ENCODE measurements at places on chromosomes 1 and 21. TPM values are rescaled to one million over a fixed set of nuclear protein-coding genes. Genes with fewer than 3 reads are reported as not detected.

S100A7 gene
- not detected for total RNA-seq

- no peak overlapping the region for H3K27ac ChIP-seq
- DNase-seq, result no peak
- H3K27me3 ChIP-seq, result no peaks in the 10 kb centered on the region
- no peak overlapping the region for H3K4me3 ChIP-seq
- H3K4me1 ChIP-seq, result no peaks in the 10 kb centered on the region
- no peaks in the 10 kb centered on the region for H3K36me3 ChIP-seq
These were observed 23.3 kb downstream of the CAPN8 start for GRCh38 chr1:223642237-223642636.

DNA sequence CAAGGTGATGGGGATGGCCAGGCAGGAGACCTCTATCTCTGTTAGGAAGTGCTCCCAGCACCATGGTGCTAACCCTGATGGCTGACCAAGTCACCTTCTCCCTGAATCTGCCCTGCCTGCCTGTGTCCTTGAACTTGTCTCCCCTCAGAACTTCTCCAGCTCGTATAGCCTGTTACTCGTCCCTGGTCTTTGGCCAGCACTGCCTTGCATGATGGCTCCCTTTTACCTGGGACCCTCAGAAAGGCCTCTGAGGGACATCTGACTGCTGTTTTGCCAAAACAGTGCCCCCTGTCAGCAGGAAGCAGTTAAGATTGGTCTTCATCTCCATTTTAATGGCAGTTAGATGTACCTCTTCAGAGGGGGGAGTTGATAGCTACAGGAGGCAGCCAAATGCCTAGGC lies 148.3 kb downstream of the RHOU start:
- no peaks in the 10 kb centered on the region for H3K36me3 ChIP-seq
- H3K27me3 ChIP-seq, result no peaks in the 10 kb centered on the region
- H3K4me1 ChIP-seq, result no peaks in the 10 kb centered on the region
- no peak for DNase-seq

- H3K4me3 ChIP-seq, result no peak overlapping the region
- H3K36me3 ChIP-seq, result no peaks in the 10 kb centered on the region
- H3K27ac ChIP-seq, result no peak overlapping the region
- no peaks in the 10 kb centered on the region for H3K4me1 ChIP-seq
These were observed 9.1 kb upstream of the EXO1 start for GRCh38 chr1:241838897-241839296.

OR2T6 gene
- total RNA-seq, result 0.11 TPM

GRCh38 chr1:153763365-153764225 lies 11.6 kb upstream of the SLC27A3 start:
- no peak overlapping the region for H3K27ac ChIP-seq
- H3K4me3 ChIP-seq, result no peak overlapping the region
- DNase-seq, result no peak
- H3K4me1 ChIP-seq, result no peaks in the 10 kb centered on the region
- no peaks in the 10 kb centered on the region for H3K27me3 ChIP-seq

- no peak for DNase-seq
- H3K4me3 ChIP-seq, result no peak overlapping the region
- H3K4me1 ChIP-seq, result peaks cover 7% of the 10 kb centered on the region
- no peaks in the 10 kb centered on the region for H3K36me3 ChIP-seq
These were observed 8.2 kb downstream of the RBM15 start for GRCh38 chr1:110347182-110347893.

DNA sequence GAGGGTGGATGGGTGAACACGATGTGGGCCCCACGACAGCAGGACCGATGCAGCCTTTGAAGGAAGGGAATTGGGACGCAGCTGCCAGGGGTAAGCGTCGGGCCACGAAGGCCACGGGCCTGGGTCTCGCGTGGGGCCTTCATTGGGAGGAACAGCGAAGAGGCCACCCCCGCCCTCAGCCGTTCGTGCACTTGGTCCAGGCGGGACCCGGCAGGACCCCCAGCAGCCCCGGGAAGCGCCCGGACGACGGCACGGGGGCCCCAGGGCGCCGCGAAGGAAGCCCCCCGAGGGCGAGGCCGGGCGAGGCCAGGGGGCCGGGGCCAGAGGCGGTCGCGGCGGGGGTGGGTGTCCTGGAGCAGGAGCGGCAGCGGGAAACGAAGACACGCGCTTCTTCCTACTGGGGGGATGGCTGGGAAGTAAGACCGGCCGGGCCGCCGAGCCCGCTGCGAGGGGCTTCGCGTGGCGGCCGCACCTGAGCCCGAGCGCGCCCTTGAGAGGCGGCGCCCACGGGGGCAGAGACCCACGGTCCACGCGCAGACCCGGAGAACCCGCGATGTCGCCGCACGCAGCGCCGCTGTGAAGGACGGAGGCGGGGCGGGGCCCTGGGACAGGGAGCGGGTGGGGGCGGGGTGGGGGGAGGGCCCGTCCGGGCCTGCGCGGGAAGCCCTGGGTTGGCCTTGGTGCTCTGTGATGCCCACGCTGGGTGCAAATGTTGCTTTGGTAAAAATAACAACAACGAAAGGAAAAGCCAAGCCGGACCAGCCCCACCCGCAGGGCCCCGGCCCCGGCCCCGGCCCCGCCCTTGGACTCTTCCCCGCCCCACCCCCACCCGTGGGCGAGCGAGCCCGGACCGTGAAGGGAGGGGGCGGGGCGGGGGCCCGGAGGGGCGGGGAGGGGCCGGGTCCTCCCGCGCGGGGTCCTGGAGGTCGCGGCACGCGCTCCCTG lies 56.0 kb upstream of the ADARB1 start:
- no peaks in the 10 kb centered on the region for H3K4me1 ChIP-seq
- DNase-seq, result no peak
- H3K4me3 ChIP-seq, result peak overlapping the region; percentile 41
- no peaks in the 10 kb centered on the region for H3K36me3 ChIP-seq
- no peak overlapping the region for H3K27ac ChIP-seq

DNA sequence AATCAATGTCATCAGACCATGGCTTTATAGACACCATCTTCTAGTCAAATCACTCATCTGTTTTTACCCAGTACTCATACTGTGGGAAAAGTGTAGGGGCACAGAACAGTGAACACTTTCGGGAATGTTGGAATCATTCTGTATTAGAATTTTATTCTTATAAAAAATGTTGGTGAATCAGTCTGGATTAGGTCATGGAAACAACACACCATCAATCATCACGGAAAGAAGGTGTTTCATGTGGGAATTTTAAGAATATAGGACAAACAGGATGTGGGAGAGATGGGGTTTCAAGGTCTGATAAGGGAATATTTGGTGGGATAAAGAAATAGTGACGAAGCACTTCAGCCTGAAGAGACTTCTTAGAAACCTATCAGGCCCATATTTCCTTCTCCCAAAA lies 17.3 kb downstream of the GBP1 start:
- no peak overlapping the region for H3K4me3 ChIP-seq
- H3K27me3 ChIP-seq, result no peaks in the 10 kb centered on the region
- no peaks in the 10 kb centered on the region for H3K36me3 ChIP-seq
- H3K27ac ChIP-seq, result no peak overlapping the region
- DNase-seq, result no peak

GRCh38 chr1:206736878-206737728 lies 33.5 kb upstream of the IL19 start:
- H3K4me1 ChIP-seq, result no peaks in the 10 kb centered on the region
- H3K36me3 ChIP-seq, result peaks cover 8% of the 10 kb centered on the region
- H3K4me3 ChIP-seq, result no peak overlapping the region
- DNase-seq, result no peak
- no peak overlapping the region for H3K27ac ChIP-seq

GRCh38 chr1:191895049-191895448 lies 263.2 kb upstream of the RGS18 start:
- no peak overlapping the region for H3K27ac ChIP-seq
- no peak overlapping the region for H3K4me3 ChIP-seq
- DNase-seq, result no peak

GRCh38 chr1:22915231-22915630 lies 57.4 kb downstream of the LACTBL1 start:
- H3K27ac ChIP-seq, result no peak overlapping the region
- H3K4me3 ChIP-seq, result no peak overlapping the region
- H3K4me1 ChIP-seq, result no peaks in the 10 kb centered on the region

DNA sequence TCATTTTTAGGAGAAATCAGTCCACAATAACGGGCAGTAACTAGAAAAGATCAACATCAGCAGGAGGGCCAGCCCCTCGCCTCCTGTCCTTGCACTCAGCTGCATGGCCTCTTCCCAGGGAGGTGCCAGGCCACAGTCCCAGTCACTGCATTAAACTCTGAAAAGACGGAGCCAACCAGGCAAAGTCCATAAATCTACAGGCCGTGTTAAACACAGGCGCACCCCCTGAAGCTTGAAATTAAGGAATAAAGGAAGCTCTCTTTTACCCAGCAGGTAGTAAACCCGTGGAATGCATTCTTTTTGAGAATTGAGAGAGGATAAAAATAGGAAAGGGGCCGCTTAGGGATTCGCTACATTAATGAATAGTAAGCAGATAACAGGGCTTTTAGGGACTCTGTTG lies 18.4 kb downstream of the H6PD start:
- peaks cover 20% of the 10 kb centered on the region for H3K4me1 ChIP-seq
- no peaks in the 10 kb centered on the region for H3K36me3 ChIP-seq
- no peak overlapping the region for H3K4me3 ChIP-seq
- no peak for DNase-seq

DNA sequence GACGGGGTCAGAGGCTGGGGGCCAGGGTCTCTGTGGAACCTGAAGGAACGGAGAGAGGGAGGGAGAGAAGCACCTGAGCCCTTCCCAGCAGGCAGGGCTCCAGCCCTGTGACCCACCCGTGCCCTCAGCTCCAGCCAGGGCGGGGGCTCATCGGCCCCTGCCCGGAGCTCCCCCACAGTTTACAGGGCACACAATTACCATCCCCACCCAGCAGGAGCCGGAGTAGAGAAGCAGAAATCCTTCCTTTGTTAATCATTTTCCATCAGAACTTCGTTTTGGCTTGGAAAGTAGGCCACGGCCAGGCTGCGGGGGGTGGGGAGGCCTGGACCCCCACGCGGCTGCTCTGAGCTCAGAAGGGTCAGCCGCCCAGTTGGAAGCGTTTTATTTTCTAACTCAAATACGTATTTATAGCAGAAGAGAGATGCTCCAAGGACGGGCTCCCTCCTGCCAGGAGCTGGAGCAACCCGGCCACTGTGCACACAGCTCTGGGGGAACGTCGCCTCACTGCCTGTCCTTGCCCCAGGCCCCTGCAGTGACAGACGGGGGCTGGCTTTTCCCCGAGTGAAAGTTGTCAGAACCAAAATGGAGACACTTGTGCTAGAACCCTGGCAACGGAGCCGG lies 42.7 kb upstream of the ADARB1 start:
- H3K27me3 ChIP-seq, result no peaks in the 10 kb centered on the region
- H3K4me3 ChIP-seq, result no peak overlapping the region
- no peak for DNase-seq
- H3K27ac ChIP-seq, result no peak overlapping the region

SELENON gene
- 90.0 TPM for total RNA-seq

AZIN2 gene
- total RNA-seq, result 5.6 TPM

KCNJ9 gene
- total RNA-seq, result 0.51 TPM

DNA sequence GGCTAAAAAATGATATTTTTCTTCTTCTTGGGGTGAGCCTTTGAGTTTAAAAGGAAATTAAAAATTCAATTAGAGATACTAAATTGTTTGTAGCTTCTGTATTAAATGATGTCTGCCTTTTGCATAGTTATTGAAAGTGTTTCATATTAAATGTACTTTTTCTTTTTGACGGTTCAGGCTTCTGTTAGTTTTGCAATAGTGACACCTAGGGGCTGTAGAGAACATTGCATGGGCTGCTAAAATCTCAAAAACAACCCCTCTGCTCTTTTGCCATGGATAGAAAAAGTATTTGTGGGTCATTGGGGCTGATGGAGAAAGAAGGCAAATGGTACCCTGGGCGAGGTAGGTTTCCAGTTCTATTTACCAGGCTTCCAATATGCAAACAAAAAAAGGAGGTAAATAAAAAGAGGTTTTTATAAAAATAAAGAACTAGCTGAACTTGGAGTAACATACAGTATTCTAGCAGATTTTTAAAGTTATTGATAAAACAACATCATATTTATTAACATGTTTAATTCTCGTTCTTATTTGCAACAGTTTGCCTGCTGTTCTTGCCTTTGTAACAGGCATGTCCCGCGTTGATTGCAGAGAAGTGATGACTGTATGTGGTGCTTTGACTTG lies 115.4 kb upstream of the HOOK1 start:
- no peaks in the 10 kb centered on the region for H3K4me1 ChIP-seq
- no peak overlapping the region for H3K4me3 ChIP-seq
- H3K36me3 ChIP-seq, result no peaks in the 10 kb centered on the region
- DNase-seq, result no peak
- H3K27ac ChIP-seq, result peak overlapping the region; percentile 58

GRCh38 chr1:188584119-188584518 lies 1755.4 kb downstream of the PLA2G4A start:
- H3K4me3 ChIP-seq, result no peak overlapping the region
- H3K27me3 ChIP-seq, result no peaks in the 10 kb centered on the region
- H3K4me1 ChIP-seq, result no peaks in the 10 kb centered on the region

DNA sequence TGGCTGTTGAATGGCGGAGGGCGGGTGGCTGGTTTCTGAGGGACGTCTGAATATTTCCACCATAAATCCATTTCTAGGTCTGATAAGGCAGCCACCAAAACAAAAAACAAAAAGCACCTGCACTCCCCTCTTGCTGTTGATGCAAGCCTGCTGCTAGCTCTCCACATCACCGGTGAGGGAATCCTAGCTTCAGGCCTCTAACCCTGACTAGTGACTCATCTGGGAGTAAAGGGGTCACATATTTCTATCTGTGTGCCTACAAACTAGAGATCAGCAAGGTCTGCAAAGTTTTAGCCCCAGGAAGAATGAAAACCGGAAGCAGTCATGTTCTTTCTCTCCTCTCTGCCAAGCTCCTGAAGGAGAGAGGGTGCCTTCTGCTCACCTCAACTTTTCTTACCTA lies 10.3 kb upstream of the ERMAP start:
- H3K4me3 ChIP-seq, result no peak overlapping the region
- no peaks in the 10 kb centered on the region for H3K36me3 ChIP-seq
- no peaks in the 10 kb centered on the region for H3K27me3 ChIP-seq
- H3K27ac ChIP-seq, result no peak overlapping the region
- DNase-seq, result no peak
- no peaks in the 10 kb centered on the region for H3K4me1 ChIP-seq

- H3K36me3 ChIP-seq, result no peaks in the 10 kb centered on the region
- DNase-seq, result no peak
- H3K4me1 ChIP-seq, result no peaks in the 10 kb centered on the region
- H3K27me3 ChIP-seq, result peaks cover 2% of the 10 kb centered on the region
These were observed 26.3 kb upstream of the PCBP3 start for GRCh38 chr21:45617021-45617921.

DDR2 gene
- total RNA-seq, result 27.0 TPM

ANKRD65 gene
- total RNA-seq, result 34.9 TPM

GRCh38 chr1:204074274-204075138 lies 1.6 kb downstream of the SOX13 start:
- H3K4me1 ChIP-seq, result peaks cover 33% of the 10 kb centered on the region
- no peak for DNase-seq
- peak overlapping the region; percentile 98 for H3K27ac ChIP-seq
- H3K27me3 ChIP-seq, result no peaks in the 10 kb centered on the region
- no peaks in the 10 kb centered on the region for H3K36me3 ChIP-seq
- H3K4me3 ChIP-seq, result peak overlapping the region; percentile 86

SMIM1 gene
- 17.7 TPM for total RNA-seq

PTPN22 gene
- total RNA-seq, result 1.1 TPM

- H3K4me1 ChIP-seq, result peaks cover 2% of the 10 kb centered on the region
- no peak overlapping the region for H3K27ac ChIP-seq
These were observed 24.4 kb downstream of the SNAP47 start for GRCh38 chr1:227759341-227760300.
